ENCODE measurements at places on chromosomes 4 and X. TPM values are rescaled to one million over a fixed set of nuclear protein-coding genes. Genes with fewer than 3 reads are reported as not detected.
A peak's percentile ranks its signal among the peaks of the same experiment; 100 is the strongest.

DNA sequence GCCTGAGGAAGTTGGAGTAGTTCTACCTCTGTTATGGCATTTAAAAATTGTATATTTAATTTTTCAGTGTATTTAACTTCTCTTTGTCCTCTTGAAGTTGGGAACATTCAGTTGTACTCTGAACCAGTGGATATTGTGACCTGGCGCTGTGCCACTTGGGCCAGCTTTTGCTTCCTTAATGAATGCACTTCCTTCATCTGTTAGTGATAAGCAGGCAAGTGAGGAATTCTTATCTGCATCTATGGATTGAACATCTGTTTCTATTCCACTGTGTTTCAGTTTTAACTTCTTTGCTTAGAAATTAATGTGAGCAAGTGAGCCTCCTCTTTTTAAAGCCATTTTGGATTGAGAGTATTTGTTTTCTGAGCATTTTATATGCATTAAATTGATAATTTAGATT, 128.3 kb downstream of the UCHL1 start:
- DNase-seq, result peak; percentile 87

DNA sequence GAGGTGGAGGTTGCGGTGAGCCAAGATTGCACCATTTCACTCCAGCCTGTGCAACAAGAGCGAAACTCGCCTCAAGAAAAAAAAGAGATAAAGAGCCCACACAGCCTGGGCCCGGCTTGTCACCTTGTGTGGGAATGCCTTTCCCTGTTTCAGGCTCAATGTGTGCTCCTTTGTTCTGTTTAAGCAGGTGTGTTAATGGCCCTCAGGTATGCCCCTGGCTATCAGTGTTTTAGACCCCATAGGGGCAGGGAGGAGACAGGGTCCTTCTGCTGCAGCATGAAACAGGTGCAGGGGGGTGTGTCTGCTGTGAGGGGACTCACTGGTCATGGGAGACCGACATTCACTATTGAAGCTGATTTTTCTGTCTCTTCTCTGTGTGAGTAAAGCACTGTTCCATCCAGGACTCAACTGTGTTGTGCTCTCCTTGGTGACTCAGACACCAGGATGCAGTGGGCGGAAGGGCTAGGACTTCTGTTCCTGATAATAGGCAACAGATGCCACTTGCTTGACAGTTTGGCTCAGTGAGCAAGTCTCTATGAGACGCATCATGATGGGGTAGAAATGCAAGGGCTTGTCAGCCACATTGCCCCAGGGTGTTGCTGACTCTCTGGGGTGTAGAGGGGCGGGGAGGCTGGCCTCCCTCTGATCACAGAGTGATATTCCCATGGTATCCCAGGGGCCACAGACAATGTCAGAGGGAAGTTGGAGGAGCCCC, 15.6 kb upstream of the LAP3 start:
- DNase-seq, result no peak

- no peak for DNase-seq
Measured at GRCh38 chr4:111963158-111963700, 182.0 kb upstream of the FAM241A start.

DNA sequence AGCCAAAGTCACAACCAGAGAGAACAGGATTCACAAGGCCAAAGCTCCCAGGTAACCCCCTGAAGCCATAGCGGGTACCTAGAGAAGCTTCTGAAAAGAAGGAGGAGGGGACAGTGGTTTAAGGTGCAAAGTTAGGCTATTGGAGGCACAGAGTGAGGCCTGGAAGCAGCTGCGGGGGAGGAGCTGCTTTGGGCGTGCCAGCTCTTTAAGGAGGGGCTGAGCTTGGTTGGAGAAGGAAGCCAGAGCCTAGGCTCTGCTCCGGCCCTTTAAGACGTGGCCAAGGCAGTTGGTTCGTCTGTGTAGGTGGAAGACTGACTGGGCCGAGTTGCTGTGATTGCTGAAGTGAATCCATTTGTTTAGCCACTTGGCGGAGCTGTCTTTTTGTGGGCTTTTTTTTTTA, 1.5 kb downstream of the KLF8 start:
- no peak for DNase-seq

DNA sequence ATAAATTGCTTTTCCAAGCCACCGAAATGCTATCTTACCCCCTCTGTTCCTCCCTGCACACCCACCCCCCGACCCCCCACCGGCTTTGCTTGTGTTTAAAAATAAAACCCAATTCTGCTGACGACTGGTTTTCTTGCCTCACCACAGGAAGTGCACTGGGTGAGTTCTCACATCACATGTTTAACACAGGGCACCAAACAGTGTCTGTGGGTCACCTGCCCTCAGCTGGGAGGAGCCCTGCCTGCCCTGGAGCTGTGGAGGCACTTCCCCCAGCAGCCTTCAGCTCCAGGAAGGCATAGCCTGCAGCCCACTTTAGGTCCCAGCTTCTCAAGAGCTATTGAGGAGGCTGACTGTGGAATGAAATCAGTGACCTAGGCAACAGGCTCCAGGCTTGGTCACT, 8.8 kb downstream of the TMEM255A start:
- no peak for DNase-seq

DNA sequence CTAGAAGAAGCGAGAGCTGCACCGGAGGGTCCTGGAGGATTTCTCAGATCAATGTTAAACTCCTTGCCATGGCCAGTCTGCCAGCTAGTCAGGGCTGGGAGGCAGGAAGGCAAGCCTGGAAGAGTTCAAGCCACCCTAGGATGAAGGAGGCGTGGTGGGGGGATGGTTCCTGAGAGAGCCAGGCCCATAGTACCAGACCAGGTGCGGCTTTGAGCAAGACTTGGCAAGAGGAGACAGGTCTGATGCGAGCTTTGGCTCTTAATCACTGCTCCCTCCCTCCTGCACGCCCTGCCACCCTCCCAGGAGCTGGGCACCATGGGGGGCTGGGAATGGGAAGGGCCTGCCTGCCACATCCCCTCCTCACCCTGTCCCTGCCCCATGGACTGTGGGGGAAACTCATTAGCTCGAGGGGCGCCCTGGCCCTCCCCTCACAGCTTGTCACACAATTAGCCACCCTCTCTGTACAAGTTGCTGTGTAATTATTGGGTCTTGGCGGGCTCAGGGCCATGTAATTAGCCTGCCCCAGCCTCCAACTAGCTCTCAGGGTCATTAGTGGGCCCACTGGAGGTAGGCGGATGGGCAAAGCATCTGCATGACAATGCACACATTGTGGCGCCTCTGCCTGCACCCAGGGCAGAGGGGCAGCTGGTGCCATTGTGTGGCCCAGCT, 50.3 kb downstream of the EFNB1 start:
- DNase-seq, result peak; percentile 63

DNA sequence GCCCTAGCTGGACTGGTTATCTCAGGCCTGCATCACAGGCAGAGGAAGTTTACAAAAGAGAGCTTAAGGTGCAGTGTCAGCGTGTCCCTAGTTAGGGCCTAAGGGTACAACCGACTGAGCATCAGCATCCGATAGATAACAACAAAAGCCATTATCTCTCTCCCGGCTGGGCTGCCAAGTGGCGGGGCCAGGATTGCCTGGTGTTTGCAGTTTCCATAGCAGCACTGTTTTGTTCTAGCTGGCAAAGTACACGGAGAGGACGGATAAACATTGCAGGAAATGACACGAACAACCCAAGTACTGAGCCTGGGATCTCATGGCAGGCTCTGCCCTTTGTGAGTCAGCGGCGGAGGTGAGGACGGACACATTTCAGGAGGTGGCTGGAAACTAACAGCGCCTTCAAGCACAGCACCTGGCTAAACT, 104.7 kb upstream of the NOCT start:
- DNase-seq, result peak; percentile 93

GRCh38 chr4:17090063-17090462, 191.6 kb upstream of the LDB2 start:
- DNase-seq, result no peak

- DNase-seq, result no peak
Measured at GRCh38 chr4:38820329-38821061, 15.9 kb upstream of the TLR1 start.

- no peak for DNase-seq
Measured at GRCh38 chr4:67884701-67885100, 899 bp upstream of the TMPRSS11D start.

- DNase-seq, result no peak
Measured at GRCh38 chr4:186948361-186949242, 224.9 kb upstream of the FAT1 start.

DNA sequence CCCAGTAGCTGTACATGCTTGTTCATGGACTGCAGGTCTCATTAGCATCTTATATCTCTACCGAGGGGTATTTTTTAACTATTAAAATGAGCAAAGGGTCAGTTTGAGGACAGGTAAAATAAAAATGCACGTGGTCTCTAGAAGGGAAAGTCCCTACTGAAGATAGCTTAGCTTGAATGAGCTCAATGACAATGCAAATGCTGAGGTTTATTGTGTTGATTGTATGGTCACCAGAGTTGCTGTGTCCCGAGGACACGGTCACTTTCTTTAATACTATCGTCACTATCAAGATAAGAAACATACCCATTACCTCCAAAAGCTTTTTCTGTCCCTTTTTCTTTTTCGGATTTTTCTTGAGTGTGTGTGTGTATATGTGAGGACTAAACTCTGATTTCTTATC, 250.5 kb upstream of the PRKX start:
- DNase-seq, result no peak

DNA sequence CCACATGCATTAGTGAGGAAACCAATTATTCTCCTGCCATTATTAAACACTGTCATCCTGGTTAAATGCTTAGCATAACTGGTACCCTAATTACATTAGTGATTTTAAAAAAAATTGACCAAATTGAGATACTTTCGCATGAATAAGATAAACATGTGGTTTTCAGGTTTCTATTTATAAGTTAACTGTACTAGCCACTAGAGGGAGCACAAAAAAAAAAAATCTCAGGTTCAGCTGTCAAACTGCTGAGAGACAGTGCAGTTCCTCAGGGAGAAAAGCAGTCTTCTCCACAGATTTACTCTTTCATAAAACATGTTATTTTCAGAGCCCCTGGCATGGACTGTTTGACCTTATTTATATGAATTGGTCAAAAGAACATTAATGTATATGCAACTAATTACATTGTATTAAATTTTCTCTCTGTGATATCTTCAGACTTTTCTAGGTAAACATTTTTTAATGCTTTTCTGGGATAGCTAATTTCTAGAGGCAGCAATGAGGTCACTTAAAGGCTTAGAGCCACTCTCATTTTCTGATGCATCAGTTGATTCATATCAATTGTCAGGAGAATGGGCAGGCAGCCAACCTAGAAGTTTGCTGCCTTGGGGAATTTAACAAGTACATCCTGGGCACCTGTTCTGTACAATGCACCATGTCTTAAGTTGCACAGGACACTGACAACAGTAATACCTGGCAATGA, 167.5 kb downstream of the CDS1 start:
- DNase-seq, result no peak

DNA sequence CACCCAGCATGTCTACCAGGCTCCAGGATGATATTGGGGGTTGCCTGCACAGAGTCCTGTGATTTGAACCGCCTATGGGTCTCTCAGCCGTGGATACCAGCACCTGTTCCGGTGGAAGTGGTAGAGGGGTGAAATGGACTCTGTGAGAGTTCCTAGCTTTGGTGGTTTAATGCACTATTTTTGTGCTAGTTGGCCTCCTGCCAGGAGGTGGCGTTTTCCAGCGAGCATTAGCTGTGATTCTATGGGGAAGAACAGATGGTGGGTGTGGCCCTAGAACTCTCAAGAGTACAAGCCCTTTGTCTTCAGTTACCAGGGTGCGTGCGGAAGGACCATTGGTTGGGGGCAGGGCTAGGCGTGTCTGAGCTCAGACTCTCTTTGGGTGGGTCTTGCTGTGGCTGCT, 316.9 kb upstream of the AMOT start:
- no peak for DNase-seq

GRCh38 chr4:67475155-67475554, 70.1 kb downstream of the CENPC start:
- DNase-seq, result no peak

DNA sequence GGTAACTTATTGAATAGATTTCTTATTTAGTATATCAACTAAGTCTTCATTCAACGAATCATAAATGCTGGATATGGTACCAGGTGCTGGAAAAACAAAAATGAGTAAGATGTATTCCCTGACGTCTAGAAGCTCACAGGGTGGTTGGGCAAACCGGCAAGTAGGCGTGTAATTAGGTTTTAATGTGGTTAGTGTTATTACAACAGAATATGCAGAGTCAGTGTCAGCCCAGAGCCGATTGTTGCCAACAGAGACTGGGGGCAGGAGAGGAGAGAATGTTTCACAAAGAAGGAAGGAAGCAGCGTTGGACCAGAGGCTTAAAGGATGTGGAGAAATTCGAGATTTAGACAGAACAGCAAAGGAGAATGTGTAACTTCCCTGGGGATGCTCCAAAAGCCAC, 111.7 kb downstream of the TENM3 start:
- no peak for DNase-seq

DNA sequence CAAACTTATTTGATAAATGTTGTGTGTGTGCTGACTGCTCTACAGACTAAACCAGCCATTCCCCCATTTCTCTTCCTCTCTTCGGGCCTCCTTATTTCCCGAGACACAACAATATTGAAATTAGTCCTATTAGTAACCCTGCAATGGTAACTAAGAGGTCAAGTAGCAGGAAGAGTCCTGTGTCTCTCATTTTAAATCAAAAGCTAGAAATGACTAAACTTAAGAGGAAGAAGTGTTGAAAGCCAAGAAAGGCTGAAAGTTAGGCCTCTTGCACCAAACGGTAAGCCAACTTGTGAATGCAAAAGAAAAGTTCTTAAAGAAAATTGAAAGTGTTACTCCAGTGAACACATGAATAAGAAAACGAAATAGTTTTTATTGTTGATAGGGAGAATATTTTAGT, 357.8 kb upstream of the SLC7A11 start:
- no peak for DNase-seq

DNA sequence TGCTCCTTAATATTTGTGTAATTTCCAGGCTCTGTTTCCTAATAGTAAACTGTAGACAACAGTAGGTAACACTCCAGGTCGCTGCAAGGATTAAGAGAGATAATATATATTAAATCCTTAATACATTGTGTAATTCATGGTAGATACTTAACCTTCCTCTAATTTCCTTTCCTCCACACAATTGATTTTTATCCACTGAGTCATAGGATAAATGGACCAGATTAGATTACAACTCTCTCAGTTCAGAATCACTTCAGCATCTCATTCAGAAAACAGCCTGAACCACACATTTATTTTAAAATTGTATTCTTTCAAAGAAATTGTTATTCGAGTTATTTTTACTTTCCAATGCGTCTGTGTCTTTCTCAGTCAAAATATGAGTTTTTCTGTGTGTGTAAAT, 17.1 kb downstream of the GK2 start:
- no peak for DNase-seq

GRCh38 chr4:55857586-55857985, 4.1 kb downstream of the EXOC1 start:
- no peak for DNase-seq

DNA sequence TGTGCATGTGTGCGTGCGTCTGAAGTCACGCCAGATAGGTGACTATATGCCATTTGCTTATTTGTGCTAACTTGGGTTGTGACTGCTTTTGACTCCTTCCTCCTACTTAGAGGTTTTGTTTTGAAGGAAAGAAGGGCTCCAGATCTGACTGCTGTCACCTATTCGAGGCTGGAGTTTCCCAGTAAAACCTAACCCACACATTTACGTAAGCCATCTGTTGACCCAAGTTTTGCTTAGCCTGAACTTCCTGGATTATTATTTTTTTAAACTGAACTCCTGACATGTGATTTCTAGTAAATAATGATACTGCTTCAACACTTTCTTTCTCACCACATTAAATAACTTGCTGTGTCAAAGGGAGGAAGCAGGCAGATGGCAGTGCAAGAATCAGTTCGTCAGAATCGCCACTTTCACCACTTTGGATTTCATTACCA, 41.5 kb downstream of the DTHD1 start:
- DNase-seq, result no peak

- DNase-seq, result no peak
Measured at GRCh38 chr4:129326571-129327460, 230.9 kb downstream of the C4orf33 start.

H2BW2 gene
- total RNA-seq, result not detected

CABS1 gene
- not detected for total RNA-seq

C4orf50 gene
- not detected for total RNA-seq

EVC gene
- 31.7 TPM for total RNA-seq

CORIN gene
- total RNA-seq, result 0.48 TPM
